ENCODE measurements at places on chromosomes 7 and 10. TPM values are rescaled to one million over a fixed set of nuclear protein-coding genes. Genes with fewer than 3 reads are reported as not detected.

Gene GJC3
- 0.27 TPM for total RNA-seq

- no peak overlapping the region for H3K4me3 ChIP-seq
- H3K4me1 ChIP-seq: peaks cover 3% of the 10 kb centered on the region
- H3K27ac ChIP-seq: no peak overlapping the region
- peaks cover 15% of the 10 kb centered on the region for H3K27me3 ChIP-seq
- DNase-seq: no peak
Observed at GRCh38 chr10:29276251-29276850, 12.5 kb upstream of the LYZL1 start.

Gene CXCL12
- total RNA-seq: 4.2 TPM

- no peak for DNase-seq
- H3K4me3 ChIP-seq: no peak overlapping the region
- H3K4me1 ChIP-seq: peaks cover 5% of the 10 kb centered on the region
- H3K36me3 ChIP-seq: peaks cover 2% of the 10 kb centered on the region
- no peaks in the 10 kb centered on the region for H3K27me3 ChIP-seq
Observed at GRCh38 chr7:30791114-30791513, 19.9 kb downstream of the MINDY4 start.

Gene AQP1
- total RNA-seq: 1.4 TPM

Gene PLPP4
- not detected for total RNA-seq

GRCh38 chr7:30222515-30223215, 61.7 kb upstream of the ZNRF2 start:
- peaks cover 17% of the 10 kb centered on the region for H3K4me1 ChIP-seq
- no peak for DNase-seq
- no peak overlapping the region for H3K4me3 ChIP-seq
- H3K27ac ChIP-seq: no peak overlapping the region
- peaks cover 3% of the 10 kb centered on the region for H3K27me3 ChIP-seq

DNA sequence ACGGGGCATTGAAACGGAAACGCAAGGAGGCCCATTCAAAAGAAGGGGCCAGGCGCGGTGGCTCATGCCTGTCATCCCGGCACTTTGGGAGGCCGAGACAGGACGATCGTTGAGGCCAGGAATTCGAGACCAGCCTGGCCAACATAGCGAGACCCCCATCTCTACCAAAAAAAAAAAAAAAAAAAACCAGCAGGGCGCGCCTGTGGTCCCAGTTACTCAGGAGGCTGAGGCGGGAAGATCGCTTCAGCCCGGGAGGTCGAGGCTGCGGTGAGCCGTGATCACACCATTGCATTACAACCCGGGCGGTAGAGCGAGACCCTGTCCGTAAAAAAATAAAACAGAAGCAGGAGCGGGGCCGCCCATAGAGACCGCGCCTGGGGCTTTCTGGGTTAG, 396 bp downstream of the PSMG3 start:
- peak overlapping the region; percentile 45 for H3K27ac ChIP-seq
- DNase-seq: no peak
- peak overlapping the region; percentile 75 for H3K4me3 ChIP-seq
- H3K4me1 ChIP-seq: peaks cover 19% of the 10 kb centered on the region

GRCh38 chr10:95831515-95831914, 75.6 kb downstream of the ENTPD1 start:
- no peak overlapping the region for H3K27ac ChIP-seq
- H3K27me3 ChIP-seq: no peaks in the 10 kb centered on the region
- H3K4me3 ChIP-seq: no peak overlapping the region
- no peaks in the 10 kb centered on the region for H3K4me1 ChIP-seq
- H3K36me3 ChIP-seq: no peaks in the 10 kb centered on the region

GRCh38 chr10:8245131-8245813, 190.8 kb downstream of the GATA3 start:
- no peak for DNase-seq
- no peaks in the 10 kb centered on the region for H3K36me3 ChIP-seq
- H3K4me3 ChIP-seq: no peak overlapping the region
- H3K27ac ChIP-seq: no peak overlapping the region
- H3K27me3 ChIP-seq: peaks cover 28% of the 10 kb centered on the region

DNA sequence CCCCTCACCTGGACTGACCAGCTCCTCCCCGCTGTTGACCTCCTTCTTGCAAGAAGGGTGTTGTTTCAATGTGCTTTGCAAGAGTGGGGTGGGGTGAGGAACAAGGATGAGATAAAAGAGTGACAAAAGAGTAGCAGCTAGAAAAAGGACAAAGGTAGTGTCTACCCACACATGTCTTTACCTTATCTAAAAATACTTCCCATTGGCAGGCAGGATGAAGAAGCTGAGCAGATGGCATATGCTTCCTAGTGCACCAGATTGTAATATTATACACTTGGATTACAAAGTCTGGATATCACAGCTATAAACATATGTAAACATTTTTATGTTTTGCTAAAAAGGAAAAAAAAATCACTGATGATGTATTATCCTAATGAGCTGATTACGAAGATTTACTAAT, 34.5 kb downstream of the CHN2 start:
- DNase-seq: no peak
- no peak overlapping the region for H3K27ac ChIP-seq
- H3K36me3 ChIP-seq: peaks cover 2% of the 10 kb centered on the region
- H3K4me1 ChIP-seq: peaks cover 20% of the 10 kb centered on the region
- no peaks in the 10 kb centered on the region for H3K27me3 ChIP-seq

Gene OR6B1
- total RNA-seq: not detected

- no peaks in the 10 kb centered on the region for H3K36me3 ChIP-seq
- no peaks in the 10 kb centered on the region for H3K27me3 ChIP-seq
- H3K27ac ChIP-seq: no peak overlapping the region
- H3K4me3 ChIP-seq: no peak overlapping the region
Observed at GRCh38 chr10:107085665-107086525, 78.6 kb downstream of the SORCS1 start.

All from progenitor cell of endocrine pancreas (in vitro differentiated cells).